ENCODE measurements at places on chromosomes 4 and X.

GRCh38 chrX:7953446-7953845 is 26.2 kb upstream of the PNPLA4 start:
- DNase-seq = no peak

DNA sequence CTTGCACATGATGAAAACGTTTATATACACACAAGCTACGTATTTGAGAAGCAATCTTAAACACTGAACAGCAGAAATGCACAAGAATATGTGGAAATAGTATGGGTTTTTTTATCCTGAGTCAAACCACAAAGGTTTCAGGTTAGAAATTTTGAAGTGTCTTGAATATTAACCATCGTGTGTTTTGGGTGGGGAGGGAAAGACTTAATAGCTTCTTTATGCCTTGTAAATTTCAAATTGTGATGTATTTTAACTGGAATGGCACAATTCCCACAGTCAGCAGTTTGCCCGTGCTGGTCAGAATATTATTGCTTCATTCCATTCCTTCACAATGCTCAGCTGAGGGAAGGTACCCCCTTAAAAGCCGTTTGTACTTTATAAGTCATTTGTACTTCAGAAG is 67.4 kb upstream of the WDR1 start:
- DNase-seq = no peak

- DNase-seq = no peak
These were observed 1738.8 kb upstream of the IGFBP7 start for GRCh38 chr4:58849026-58849425.

GRCh38 chr4:93201471-93202096 is 627.0 kb upstream of the ATOH1 start:
- no peak for DNase-seq

- no peak for DNase-seq
These were observed 81.5 kb upstream of the BCOR start for GRCh38 chrX:40179283-40179682.

DNA sequence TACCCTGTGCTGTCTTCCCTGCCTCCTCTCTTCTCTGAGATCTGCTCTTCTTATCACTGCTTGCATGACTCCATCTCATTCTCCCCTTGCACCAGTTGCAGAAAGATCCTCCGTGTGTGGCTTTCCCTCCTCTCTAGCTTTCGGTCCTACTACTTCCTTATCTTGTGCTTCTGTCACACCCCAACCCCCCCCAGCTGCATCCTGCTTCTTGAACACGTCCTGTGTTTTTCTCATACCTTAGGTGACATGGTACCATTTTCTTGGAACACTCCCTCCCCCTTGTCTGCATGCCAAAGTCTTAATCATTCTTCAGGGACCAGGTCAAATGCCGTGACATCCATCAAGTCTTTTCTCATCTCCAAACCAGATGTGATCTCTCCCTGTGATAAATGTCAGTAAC is 46.4 kb downstream of the FHL1 start:
- no peak for DNase-seq
